ENCODE measurements at places on chromosomes 7 and 10. TPM values are rescaled to one million over a fixed set of nuclear protein-coding genes. Genes with fewer than 3 reads are reported as not detected.

GPER1 gene
- 2.8 TPM for total RNA-seq

PNLIP gene
- total RNA-seq: not detected

TBXAS1 gene
- 5.0 TPM for total RNA-seq

SLC26A3 gene
- not detected for total RNA-seq

SP4 gene
- total RNA-seq: 5.8 TPM

OR6B1 gene
- not detected for total RNA-seq

LGI1 gene
- not detected for total RNA-seq

AGR3 gene
- total RNA-seq: not detected

SDK1 gene
- 2.5 TPM for total RNA-seq

NYAP1 gene
- total RNA-seq: 0.32 TPM

HUS1 gene
- total RNA-seq: 28.4 TPM

TMEM184A gene
- total RNA-seq: 0.22 TPM

SPDYE1 gene
- not detected for total RNA-seq

PRKCQ gene
- total RNA-seq: 0.12 TPM

SUFU gene
- 8.0 TPM for total RNA-seq

DRGX gene
- total RNA-seq: not detected

NODAL gene
- total RNA-seq: not detected

FZD1 gene
- 12.1 TPM for total RNA-seq

DPYSL4 gene
- 45.2 TPM for total RNA-seq

HOXA3 gene
- total RNA-seq: 0.72 TPM

VWC2 gene
- total RNA-seq: 9.3 TPM

FAS gene
- 4.0 TPM for total RNA-seq

IFIT1B gene
- not detected for total RNA-seq

EPHA1 gene
- total RNA-seq: not detected

PLA2G12B gene
- not detected for total RNA-seq

VWDE gene
- total RNA-seq: not detected

AKR1C8 gene
- 0.25 TPM for total RNA-seq

SLC39A12 gene
- not detected for total RNA-seq

ZNF248 gene
- total RNA-seq: 12.9 TPM
